NCI-H2081 (cell line): ENCODE measurements at places on chromosomes 16 and 17.

DNA sequence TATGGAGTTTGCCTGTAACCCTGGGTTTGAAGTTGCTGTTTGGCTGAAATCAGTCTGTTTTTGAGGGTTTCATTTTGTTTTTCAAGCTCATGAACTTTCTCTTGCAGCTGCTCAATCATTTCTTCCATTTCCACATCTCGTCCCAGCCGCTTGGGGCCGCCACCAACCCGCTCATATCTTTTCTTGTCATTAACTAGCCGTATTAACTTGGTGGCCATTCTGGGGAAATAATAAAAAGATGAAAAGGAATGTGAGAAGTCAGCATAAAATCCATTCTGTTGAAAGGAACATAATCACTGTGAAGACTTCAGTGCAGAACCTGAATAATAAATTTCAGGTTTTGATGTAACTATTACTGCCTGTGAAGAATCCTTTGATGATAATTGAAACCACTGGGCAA lies 11.5 kb downstream of the RPGRIP1L start:
- no peak for DNase-seq

DNA sequence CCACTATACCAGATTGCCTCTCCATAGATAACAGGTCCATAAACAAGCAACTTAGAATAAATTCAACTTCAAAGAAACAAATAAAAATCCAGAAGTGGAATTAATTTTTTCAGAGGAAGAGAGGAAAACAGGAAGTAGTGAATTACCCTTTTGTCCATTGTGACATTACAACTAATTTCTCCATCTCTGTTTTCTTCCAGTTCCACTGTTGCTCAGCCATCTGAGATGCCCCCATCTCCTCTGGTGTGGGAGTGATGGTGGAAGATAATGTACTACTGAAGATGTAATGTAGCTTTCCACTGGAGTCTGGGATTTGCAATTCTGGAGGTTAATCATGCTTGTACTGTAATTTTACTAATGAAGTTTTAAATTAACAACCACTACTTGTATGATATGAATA lies 124.6 kb upstream of the TMEM97 start:
- DNase-seq: no peak

DNA sequence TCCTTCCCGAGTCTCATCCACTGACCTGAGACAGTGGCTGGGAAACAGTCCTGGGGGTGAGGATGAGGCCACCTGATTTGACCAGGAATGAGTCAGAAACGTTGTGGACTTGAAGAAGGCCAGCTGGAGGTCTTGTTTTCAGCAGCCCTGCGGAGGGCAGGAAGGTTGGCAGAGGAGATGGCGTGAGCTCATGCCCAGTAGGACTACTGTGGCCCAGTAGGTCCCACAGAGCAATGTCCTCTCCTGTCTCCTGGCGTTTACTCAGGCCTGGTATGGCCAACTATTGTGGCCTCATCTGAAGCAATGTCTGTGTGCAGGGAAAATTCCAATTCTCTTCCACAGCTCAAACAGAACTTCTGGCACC lies 84.1 kb upstream of the DNAJA2 start:
- DNase-seq: no peak

- DNase-seq: peak; percentile 49
Measured at GRCh38 chr16:3282103-3282729, 1.1 kb upstream of the ZNF263 start.

- no peak for DNase-seq
Measured at GRCh38 chr17:70423562-70423961, 254.2 kb downstream of the KCNJ2 start.

- no peak for DNase-seq
Measured at GRCh38 chr16:24074574-24074973, 181.6 kb upstream of the CACNG3 start.

DNA sequence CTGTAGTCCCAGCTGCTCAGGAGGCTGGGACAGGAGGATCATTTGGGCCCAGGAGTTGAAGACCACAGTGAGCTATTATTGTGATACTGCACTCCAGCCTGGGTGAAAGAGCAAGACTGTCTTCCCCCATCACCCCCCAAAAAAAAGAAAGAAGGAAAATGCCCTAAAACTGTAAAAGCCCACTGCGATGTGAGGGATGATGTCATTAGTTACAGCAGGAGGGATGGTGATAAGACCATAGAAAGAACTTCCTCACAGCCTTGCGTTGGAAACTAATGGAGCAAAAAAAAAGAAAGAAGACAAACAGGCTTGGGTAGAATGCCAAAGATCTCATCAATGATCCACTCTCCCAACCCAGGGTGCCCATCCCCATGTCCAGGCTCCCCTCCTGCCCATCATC lies 18.7 kb downstream of the ZNF385C start:
- no peak for DNase-seq

DNA sequence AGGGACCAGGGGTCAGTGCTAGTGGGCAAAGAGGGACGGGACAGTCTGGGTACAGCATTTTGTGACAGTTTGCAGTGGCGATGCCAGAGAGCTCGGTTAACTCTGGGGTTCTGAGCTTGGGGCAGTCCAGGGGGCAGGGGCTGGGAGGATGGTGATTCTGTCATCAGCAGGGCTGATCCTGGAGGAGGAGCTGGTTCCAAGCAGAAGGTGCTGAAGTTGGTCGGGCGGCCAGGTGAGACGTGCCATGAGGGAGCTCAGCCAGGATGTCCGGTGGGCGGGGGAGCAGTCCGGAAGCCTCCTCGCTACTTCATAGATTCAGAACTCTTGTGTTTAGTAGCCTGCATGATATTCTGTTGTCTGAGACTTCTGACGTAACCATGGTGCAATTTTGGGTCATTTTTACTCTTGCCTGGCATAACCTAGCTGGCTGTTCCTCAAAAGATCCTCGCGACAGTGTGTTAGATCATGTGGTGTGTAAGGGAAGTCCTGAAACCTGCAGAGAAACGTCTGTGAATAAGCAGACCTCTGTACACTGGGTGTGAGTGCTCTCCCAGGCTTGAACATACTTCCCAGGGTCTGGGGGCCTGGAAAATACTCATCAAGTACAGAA lies 122.0 kb downstream of the CLEC16A start:
- no peak for DNase-seq
